ENCODE measurements at places on chromosomes 4 and X.

GRCh38 chr4:75634281-75634680 is 4.0 kb upstream of the CDKL2 start:
- no peak for DNase-seq

GRCh38 chr4:182973941-182974340 is 56.8 kb upstream of the DCTD start:
- no peak for DNase-seq

DNA sequence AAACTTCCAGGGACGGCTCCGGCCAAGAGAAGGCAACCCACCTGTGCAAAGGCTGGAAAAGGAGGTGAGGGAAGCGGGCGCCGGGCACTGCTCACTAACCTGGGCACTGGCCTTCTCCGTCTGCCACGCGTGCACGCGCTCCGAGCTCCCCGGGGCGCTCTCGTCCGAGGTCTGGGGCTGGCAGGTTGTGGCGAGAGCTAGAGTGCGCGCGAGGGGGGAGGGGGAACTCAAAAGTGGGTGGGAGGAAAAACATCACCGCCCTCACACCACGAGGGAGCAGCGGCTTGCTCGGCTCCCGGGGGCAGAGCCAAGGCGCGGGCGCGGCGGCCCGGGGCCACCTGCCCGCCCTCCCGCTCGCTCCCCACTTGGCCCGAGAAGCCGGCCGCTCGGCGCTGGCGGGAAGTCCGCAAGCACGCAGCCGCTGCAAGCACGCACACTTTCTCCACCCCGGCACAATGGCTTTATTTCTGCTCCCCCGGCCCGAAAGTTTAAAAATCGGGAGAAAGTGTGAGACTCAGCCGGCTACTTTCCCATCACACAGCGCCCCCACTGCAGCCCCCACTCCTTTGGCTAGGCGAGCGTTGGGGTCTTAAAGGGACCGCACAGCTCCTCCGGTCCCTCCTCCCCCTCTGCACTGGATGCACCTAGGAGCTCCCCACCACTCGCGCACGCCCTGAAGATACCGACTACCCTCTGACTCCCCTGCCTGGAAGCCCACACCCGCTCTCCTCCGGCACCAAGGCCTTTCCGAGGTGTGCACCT is at the start of gene CHRDL1:
Gene CHRDL1, minus strand, starts transcription at position 173 of the 762 bp plus-strand sequence. CDS start 3,636 bp downstream, outside the sequence.
- DNase-seq, result no peak

- no peak for DNase-seq
Measured at GRCh38 chrX:9861711-9862110, 75.5 kb downstream of the SHROOM2 start.

DNA sequence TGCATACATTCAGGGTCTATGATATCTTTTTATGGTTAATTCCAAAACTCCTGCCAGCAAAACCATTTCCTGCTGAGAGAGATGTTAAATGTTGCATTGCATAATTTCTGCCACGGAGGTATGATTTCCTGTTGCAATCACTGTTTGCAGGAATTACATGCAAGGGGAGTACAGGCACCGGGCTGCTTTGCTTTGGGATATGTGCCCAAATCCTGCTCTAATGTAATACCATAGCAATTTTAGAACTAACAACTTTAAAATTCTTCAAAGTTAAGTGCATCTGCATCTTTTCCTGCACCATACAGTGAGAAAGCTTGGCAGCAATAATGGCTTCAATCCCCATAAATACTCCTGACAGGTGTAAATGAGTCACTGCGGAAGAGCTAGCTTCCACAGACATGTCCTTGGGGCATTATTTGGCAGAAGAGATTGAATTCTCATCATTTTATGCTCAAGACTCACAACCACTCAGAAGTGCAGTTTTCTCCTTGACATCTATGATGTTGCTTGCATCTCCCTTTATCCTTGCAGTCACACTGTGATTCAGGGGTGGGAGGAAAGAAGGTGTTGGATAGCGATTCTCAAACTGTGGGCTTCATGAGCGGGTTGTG is 29.6 kb downstream of the TRIM2 start:
- DNase-seq, result no peak

All from effector CD4-positive, alpha-beta T cell (primary cell).